Prostate gland (tissue), 2 donors: ENCODE measurements at places on chromosomes 11 and 22. TPM values are rescaled to one million over a fixed set of nuclear protein-coding genes. Genes with fewer than 3 reads are reported as not detected.

CCDC83 gene
- total RNA-seq, result not detected

GRCh38 chr11:2529636-2530035 is 84.8 kb downstream of the KCNQ1 start:
- no peak for DNase-seq

SPDYC gene
- total RNA-seq, result not detected

DNA sequence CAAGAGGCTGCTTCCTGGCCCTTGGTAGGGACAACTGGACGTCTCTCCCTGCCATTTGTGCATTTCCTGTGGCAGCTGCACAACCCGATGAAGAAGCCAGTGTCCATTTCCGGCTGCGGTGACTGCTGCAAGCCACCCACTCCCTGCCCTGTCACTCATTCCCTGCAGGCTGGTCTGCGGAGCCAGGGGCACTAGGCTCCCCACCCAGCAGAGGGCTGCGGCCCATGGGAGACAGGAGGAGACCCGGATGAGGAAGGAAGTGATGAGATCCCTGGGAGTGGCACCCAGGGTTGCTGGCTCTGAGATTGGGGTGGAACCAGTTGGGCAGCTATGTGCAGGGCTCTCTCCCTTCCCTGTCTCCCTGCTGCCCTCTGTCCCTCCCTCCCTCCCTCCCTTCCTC is 10.0 kb upstream of the MYRF start:
- no peak for DNase-seq

DNA sequence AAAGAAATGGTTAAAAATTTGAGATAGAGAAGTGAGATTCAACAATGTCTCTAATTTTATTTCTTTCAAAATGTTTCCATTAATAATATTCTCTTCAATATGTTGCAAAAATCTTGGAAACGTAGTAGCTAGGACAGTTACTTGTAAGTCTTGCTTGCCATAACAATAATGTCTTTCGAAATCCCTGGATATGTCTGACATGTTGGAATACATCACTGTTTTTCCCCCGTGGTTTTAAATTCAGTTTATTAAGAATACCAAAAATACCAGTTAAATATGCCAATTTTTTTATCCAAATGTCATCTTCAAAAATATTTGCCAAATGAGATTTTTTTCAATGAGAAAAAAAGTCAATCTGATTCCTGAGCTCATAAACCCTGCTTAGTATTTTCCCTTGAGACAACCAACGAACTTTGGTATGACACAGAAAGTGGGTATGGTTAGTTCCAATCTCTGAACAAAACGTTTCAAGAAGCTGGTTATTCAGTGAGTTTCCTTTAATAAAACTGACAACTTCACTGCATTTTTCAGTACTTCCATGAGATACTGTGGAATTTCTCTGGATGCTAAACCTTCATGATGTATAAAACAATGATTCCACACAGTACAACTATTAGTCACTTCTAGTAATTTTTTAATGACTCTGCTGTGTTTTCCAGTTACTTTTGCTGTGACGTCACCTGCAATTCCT is 36.7 kb upstream of the AMPD3 start:
- DNase-seq, result no peak

GRCh38 chr11:85355921-85356320 is 271.2 kb downstream of the DLG2 start:
- no peak for DNase-seq

SYCE3 gene
- total RNA-seq, result not detected

- DNase-seq, result peak; percentile 13
Observed at GRCh38 chr11:121291896-121292494, 576 bp upstream of the SC5D start.

OR2AG1 gene
- total RNA-seq, result not detected

GRCh38 chr22:27867085-27867952 is 51.7 kb downstream of the PITPNB start:
- DNase-seq, result no peak

CD82 gene
- total RNA-seq, result 35.1 TPM

KCNQ1OT1 gene
- 1.0 TPM for total RNA-seq

- peak; percentile 23 for DNase-seq
Observed at GRCh38 chr22:22342697-22343580, 98.4 kb downstream of the VPREB1 start.

LIF gene
- 0.40 TPM for total RNA-seq

DNA sequence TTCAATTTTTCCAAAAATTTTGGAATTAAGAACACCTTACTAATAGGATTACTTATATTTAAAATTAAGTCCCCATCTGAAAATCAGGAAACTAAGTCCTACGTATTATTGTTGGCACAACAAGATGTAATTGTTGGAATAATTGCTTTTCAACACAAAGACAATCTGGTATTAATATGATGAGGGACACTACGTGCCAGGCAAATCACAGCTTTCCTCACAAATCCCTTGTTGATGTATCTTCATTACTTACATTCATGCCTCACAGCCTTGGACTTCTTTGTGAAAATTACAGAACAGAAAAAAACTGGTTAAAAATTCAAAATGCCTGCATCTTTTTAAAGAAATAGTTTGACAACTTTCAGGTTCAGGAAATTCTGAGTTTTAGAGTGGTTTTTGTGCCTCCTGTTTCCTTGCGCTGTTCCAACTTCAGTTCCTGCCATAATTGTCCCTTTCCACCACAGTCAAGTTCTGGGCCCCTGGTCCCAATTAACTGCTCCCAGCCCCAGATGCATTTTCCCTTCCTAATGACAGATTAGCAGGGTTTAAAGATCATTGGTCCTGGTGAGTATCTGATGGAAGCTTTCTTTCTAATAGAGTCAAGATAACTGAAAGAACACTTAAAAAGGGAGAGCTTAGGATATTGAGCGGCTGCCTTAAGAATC is 23.3 kb upstream of the CCDC34 start:
- DNase-seq, result no peak
